Stimulated activated CD4-positive, alpha-beta T cell treated with anti-CD3 and anti-CD28 coated beads, Interleukin-2, amount 100 ng/mL, for 48 hours (primary cell): ENCODE measurements at places on chromosomes 4 and X.

DNA sequence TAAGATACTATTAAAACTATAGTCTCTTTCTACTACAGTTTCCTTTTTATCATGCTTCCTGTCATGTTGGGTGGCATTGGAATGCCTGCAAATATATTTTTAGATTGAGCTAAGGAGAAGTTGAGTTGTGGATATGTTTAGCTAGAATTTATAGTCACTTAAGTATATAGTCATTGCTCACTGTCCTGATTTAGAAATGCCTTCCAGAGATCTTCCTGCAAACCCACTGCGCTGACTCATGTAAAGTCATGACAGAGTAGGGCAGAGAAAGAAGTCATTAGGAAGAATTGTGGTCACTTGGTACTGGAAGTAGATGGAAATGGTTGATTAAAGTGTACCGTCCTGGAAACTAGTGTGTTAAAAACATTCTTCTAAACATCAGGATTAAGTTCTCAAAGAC is 490.3 kb upstream of the PABPC4L start:
- DNase-seq = no peak

GRCh38 chr4:84417997-84418709 is 80.9 kb downstream of the NKX6-1 start:
- no peak for DNase-seq

- DNase-seq = peak; percentile 79
Observed at GRCh38 chr4:742742-743311, 37.2 kb downstream of the PCGF3 start.

DNA sequence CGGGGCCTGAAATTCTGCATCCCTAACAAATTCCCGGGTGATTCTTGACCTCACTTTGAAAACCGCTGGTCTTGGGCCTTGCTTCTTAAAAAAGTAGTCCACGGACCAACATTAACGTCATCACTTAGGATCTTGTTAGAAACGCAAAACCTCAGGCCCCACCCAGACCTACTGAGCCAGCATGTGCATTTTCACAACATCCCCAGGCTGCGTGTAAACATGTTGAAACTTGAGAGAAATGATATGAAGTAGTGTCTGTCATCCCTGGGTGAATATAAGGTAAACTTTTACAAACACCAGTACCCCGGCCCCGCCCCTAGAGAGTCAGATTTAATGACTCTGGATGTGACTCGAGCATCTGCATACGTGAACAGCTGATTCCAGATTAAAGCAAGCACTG is 33.7 kb downstream of the SORBS2 start:
- no peak for DNase-seq

DNA sequence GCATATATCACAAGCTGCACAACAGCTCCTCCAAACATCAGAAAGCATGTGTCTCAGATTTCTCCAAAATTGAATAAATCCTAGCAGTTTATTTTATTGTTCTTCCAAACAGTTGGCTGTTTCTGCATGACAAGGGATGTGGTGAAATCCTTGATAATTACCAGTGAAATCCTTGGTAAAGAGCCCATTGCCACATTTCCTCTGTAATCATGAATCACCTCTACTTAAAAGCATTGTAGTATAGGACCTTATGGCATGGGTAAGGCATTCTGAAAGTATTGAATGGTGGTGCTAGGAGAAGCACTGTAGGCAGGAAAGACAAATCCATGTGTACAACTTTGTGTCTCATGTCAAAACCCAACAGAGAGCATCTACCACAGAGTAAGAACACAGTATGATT is 135.8 kb upstream of the NDST3 start:
- DNase-seq = no peak

DNA sequence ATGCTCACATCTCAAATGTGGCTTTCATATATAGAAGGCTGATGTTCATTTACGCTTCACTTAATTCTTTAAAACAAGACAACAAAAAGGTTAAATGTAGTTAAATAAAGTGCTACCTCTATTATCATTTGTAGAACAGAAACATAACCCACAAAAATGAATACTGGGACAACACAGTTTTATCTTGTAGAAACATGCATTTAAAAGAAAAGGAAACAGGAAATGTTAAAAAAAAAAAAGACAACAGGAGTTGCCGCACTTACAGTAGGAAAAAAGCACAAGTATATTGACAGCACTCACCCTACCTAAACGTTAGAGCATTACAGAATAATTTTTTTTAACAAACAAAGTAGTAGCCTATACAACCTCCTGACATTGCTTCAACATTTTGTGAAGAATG is 4.8 kb downstream of the THOC2 start:
- DNase-seq = no peak

- DNase-seq = no peak
Observed at GRCh38 chrX:68634649-68635227, 12.7 kb upstream of the STARD8 start.

DNA sequence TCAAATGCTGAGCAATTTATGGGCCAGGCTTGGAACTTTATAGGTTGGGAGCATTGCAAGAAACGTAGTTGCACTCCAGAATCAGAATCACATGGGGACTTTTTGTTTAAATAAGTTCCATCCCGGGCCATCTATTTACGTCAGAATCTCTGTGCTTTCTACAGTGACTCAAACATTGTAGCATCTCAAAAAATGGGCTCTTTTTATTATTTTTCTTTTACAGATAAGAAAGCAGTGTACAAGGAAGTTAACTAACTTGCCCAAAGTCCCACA is 10.2 kb downstream of the CC2D2A start:
- DNase-seq = no peak

DNA sequence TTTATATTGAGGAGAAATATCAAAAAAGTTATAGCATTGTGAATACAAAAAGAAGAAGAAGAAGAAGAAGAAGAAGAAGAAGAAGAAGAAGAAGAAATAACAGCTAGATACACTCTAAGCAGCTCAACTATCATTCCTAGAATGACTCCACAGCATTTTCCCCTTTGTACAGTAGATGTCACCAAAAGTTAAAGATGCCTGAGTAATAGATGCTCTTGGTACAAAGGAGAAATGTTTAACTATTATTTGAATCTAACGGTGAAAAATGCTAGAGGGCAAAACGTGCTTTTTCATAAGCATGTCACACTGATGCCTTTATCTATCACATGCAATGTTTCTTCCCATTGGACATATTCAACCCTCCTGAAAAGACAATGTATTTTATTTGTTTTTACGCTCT is 178.4 kb upstream of the GPRIN3 start:
- DNase-seq = no peak
